ENCODE measurements at places on chromosomes 5 and 9. TPM values are rescaled to one million over a fixed set of nuclear protein-coding genes. Genes with fewer than 3 reads are reported as not detected.

DNA sequence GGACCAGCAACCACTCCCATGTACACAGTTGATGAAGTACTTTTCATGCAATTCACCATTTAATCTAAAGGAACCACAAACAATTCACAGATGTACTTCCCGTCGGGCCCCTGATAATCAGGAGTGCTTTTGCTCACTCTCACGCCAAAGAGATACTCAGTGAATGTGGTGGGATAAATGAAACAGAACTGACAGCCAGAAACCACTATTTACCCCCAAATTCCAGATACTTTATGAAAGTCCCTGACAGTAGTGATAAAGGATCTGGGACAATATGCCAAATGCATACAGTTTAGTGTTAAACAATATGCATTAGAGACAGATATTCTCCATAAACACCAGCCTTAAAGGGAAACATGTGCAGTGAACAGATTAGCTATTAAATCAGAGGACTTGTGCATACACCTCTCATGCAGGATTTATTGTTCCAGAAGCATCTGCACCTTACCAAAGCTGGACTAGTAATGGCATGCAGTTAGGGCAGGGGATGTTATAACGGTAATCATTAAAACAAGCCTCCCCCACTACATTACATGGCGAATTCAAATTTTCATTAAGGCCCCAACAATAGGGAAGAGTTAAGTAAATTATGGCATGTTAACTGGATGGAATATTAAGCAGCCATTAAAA is 74.0 kb upstream of the SLC25A51 start:
- DNase-seq = no peak

GRCh38 chr9:125258832-125259534 is 2.6 kb upstream of the GAPVD1 start:
- no peak for DNase-seq

DNA sequence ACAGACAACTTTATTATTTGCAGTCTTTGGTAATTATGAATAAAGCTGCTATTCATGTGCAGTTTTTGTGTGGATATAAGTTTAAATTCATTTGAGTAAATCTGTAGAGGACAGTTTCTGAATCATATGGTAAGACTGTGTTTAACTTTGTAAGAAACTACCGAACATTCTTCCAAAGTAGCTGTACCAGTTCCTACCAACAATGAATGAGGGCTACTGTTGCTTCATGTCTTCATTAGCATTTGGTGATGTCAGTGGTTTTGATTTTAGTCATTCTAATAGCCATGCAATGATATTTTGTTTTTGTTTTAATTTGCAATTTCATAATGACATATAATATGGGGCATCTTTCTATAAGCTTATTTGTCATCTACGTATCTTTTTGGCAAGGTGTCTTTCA is 501.3 kb upstream of the RORB start:
- DNase-seq = no peak

DNA sequence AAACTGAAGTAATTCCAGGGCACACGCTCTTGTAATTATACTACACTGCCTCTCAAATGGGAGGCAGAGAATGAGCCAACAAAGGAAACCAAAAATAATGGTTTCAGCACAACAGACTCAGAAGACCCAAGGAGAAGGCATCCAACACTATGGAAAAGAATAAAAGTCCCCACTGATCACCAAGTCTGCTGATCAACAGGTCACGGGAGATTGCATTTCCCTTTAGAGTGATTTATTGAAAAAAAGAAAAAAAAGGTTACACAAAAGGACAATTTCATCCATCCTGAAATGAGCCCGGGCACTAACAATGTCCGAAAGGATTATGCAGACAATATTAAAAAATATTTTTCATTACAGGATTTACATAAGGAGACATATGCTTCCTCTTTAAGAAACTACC is 28.8 kb downstream of the MYO10 start:
- DNase-seq = no peak

The FOXD4L5 gene
- not detected for total RNA-seq

DNA sequence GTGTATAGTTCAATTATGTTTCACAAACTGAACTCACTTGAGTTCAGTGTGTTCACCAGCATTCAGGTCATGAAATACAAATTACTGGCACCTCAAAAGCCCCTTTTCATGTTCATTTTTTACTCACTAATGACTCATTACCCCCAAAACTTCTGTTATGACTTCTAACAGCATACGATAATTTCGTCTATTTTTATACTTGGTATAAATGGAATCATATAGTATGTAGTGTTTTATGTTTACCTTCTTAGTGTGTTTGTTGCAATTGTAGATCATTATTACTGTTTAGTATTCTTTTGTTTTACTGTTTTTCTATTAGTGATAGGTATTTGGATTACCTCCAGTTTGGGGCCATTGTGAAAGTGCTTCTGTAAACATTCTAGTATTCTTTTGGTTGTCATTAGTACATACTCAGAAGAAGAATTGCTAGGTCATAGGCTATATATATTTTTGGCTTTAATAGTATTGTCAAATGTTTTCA is 33.4 kb downstream of the DDX4 start:
- DNase-seq = no peak

- DNase-seq = no peak
Measured at GRCh38 chr9:35910613-35911359, 1.5 kb downstream of the SPAAR start.

GRCh38 chr9:6489099-6489498 is 76.1 kb downstream of the UHRF2 start:
- no peak for DNase-seq

The ADAMTSL2 gene
- 2.5 TPM for total RNA-seq

GRCh38 chr9:38417003-38417945 is 7.0 kb downstream of the IGFBPL1 start:
- DNase-seq = no peak

The PCDHGC4 gene
- total RNA-seq = 1.7 TPM

DNA sequence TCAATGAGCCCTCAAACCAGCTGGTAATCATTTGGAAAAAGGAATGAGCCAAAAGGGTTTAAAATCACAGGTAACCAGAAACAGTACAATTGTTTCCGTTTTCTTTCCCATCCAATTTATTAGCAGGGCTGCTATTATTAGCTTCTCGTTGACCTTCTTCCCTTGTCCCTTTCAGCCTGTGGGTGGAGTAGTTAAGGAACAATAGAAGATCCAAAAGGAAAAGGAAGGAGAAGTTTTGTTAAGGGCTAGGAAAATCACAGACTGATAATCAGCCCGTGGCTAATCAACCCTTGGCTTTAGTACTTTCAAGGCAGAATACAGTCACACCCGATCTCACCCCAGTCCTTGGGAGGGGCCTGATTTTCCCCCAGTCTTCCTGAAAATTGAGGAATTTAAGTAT is 38.4 kb downstream of the TMEM252 start:
- no peak for DNase-seq

- DNase-seq = no peak
Measured at GRCh38 chr5:76638479-76638878, 15.3 kb upstream of the F2RL2 start.

DNA sequence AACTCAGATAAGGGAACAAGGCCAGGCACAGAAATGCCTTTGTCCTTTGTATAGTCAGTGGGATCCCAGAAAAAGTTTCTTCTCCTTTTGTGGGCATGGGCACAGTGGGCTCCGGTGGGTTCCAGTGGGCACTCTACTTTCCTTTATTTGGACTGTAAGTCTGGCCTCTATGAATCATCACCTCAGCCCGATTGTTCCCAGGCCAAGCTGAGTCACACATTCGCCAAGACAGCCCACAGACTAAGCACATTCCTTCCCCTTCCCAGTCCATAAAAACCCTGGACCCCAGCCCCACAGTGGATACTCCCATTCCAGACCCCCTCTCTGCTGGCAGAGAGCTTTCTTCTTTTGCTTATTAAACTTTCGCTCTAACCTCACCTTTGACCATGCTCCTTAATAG is 165.0 kb downstream of the FBXL17 start:
- no peak for DNase-seq

DNA sequence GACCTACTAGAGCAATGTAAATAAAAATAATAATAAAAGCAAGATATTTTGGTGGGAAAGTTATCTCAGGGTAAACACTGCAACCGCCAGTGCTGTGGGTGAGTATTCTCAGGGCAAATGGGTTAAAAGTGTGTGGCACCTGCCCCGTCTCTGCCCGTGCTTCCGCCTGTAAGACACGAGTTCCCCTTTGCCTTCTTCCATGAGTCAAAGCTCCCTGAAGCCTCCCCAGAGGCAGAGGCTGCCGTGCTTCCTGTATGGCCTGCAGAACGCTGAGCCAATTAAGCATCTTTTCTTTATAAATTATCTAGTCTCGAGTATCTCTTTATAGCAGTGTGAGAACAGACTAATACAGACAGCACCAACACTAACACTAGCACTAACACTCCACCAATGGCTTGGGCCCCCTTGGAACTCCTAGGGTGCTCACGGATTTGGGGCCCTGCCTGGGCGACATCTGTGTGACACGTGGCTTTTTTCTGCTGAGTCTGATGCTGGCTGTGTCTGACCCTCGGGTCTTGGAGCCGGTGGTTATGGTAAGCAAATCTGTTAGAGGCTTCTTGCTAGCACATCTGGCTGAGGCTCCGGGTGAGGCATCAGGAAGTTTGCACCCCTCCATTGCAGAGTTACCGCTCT is 10.6 kb downstream of the PLEKHG4B start:
- no peak for DNase-seq

The MLANA gene
- not detected for total RNA-seq

The NUTM2G gene
- not detected for total RNA-seq

GRCh38 chr9:35367451-35367850 is 122.5 kb upstream of the RUSC2 start:
- no peak for DNase-seq

DNA sequence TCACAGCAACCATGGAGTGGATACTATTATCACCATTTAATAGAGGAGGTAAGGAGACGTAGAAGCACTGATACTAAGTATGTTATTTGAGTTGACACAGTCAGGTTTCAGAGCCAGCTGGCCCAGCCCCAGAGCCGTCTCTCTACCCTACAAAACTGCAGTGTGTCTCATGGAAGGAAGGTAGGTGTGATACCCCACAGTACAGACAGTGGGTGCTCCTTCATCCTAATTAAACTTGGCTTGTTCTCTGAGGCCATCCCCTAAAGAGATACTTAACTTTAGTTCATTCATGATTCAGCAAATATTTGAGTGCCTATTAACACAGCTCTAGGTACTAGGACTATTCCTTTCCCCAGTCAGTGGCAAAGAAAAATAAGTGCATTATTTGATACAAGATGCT is 22.6 kb downstream of the PIP5K1B start:
- DNase-seq = no peak

GRCh38 chr5:19885040-19885824 is 102.8 kb downstream of the CDH18 start:
- DNase-seq = no peak

The PCDHA8 gene
- 0.19 TPM for total RNA-seq

The HAVCR2 gene
- 14.9 TPM for total RNA-seq

The C5orf52 gene
- total RNA-seq = not detected

The LPAR1 gene
- total RNA-seq = 42.6 TPM

The PCDHB12 gene
- 3.3 TPM for total RNA-seq

DNA sequence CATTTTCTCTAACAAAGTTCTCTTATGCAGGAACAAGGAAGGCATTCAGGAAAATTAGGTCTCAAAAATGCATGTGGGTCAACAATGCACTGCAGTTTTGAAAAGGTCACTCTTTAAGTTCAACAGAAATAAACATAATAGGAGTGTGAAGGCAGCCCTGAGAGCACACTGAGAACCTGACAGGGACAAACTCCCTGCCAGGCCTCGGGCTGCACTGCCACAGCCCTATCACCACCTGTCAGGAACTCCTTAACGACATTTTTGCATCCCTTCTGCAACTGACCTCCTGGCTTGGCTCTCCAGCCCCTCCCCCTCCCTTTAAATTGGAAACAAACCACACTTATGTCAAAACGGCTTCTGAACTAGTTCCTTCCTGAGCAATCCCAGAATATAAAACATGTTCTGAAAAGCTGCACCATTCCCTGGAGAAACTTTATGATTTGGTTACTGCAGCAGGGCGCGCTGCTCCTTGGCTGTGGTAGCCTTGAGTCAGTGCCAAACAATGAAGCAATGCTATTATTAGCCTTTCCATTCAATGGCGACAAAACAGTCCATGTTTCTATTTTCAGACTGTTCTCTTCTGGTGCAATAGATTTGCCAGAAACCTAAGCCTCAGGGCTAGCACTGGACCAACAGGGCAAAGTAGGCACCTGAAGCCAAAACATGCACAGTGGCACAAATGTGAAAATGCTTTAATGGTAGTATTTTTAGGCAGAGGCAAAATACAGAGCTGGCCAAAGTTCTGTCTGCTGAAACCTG is 160.1 kb upstream of the ZNF608 start:
- no peak for DNase-seq

- no peak for DNase-seq
Measured at GRCh38 chr5:10471677-10472076, 30.0 kb downstream of the ROPN1L start.

The IL3 gene
- not detected for total RNA-seq

The TSSK1B gene
- not detected for total RNA-seq

DNA sequence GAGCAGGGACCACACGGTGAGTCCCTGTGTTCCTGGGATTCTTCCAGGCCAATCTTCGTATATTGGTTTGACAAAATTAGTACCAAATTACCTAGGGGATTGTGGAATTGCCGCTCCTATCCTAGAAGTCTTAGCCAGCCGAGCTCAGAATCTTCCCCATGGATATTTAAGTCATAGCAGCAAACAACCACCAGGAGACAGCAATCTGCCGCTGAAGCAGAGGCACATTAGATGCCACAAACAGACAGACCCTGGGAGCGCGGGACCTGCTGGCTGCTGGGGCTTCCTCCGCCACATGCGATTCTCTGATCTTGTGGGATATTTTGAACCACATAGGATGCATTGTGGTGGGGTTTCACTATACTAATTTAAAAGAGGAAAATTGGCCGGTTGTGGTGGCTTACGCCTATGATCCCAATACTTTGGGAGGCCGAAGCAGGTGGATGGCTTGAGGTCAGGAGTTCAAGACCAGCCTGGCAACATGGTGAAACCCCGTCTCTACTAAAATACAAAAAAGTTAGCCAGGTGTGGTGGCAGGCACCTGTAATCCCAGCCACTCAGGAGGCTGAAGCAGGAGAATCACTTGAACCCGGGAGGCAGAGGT is 31.7 kb upstream of the ZBTB43 start:
- DNase-seq = peak; percentile 28

The GABRA1 gene
- not detected for total RNA-seq

- DNase-seq = no peak
Measured at GRCh38 chr9:94286116-94286515, 27.0 kb downstream of the ZNF169 start.

The SPACA9 gene
- total RNA-seq = 3.9 TPM

DNA sequence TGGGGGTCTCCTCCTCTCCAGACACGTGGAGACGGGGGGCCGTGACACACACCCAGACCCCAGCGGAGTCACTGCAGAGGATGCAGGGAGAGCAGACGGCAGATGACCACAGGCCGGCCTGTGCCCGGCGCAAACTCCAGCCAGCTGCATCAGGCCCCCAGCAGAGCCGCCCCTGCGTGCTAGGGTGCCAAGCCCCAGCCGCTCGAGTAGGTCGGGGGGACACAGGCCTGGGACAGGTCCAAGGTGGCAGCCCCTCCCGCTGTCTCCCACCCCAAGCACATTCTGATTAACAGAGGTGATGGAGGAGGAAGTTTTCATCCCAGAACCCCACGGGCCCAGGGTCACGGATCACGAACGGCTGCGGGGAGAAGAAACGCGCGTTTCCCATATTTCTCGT is 14.4 kb downstream of the NACC2 start:
- no peak for DNase-seq

- DNase-seq = no peak
Measured at GRCh38 chr9:13832446-13832845, 481.5 kb downstream of the NFIB start.

- no peak for DNase-seq
Measured at GRCh38 chr9:132919614-132920268, 24.7 kb downstream of the TSC1 start.
